ENCODE measurements at places on chromosomes 13 and 19.

DNA sequence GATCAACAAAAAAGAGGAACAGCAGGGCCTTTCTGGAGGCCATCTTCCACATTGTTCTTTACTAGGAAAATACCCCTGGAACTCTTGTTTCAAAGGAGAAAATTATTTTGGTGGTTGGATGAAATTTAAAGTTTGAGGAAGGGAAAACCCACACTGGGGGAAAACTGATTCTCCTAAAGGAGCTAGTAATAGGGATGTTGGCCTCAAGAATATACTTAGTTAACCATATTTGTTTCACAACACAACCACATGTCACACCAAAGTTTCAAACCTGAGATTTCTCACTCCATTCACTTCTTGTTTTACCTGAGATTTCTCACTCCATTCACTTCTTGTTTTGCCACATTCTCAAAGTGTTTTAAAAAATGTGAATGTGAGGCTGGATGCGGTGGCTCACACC lies 2.8 kb upstream of the EPSTI1 start:
- DNase-seq, result no peak

DNA sequence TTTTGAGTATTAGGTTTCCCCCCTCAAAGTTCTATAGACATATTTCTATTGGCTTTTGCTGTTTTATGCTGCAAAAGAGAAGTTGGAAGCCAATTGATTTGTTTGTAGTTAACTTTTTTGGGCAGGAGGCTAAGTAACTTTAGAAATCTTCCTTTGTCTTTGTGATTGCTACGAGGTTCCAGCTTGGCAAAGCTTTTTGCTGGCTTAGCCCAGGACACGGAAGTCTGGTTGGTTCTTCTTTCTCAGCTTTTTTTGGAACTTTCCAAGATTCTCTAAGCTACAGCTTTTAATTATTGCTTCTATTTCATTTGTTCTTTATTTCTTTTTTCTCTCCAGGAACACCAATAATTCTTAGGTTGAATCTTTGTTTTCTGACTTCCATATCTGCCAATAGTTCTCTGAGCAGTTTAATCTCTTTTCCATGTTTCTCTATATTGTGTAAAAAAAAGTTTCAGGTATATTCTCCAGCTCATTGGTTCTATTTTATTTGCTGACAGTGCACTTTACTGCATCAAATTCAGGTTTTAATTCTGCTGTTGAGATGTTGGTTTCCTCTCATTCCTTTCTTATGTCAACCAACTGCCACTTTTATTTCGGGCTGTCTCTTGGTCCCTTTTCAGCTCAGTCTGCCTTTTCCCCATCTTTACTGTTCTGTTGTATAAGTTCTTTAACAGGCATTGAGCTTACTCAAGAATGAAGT lies 27.8 kb downstream of the MBNL2 start:
- DNase-seq, result no peak

DNA sequence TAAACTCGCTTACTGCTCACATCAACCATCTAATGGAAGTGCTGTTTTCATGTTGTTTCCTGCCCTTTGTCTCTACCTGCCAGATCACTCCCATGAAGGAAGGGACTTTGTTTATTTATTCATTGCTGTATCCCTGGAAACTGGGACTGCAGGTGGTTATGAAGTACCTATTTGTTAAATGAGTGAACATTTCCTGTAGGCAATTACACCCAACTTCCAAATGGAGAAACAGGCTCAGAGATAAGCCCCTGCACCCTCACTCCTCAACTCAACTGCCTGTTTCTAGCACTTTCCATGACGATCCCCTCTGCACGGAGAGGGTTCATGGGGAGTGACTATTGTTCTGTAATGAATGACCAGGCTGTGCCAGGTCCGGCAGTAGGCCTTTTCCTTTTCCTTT lies 1.9 kb upstream of the SELENOW start:
- DNase-seq, result no peak

DNA sequence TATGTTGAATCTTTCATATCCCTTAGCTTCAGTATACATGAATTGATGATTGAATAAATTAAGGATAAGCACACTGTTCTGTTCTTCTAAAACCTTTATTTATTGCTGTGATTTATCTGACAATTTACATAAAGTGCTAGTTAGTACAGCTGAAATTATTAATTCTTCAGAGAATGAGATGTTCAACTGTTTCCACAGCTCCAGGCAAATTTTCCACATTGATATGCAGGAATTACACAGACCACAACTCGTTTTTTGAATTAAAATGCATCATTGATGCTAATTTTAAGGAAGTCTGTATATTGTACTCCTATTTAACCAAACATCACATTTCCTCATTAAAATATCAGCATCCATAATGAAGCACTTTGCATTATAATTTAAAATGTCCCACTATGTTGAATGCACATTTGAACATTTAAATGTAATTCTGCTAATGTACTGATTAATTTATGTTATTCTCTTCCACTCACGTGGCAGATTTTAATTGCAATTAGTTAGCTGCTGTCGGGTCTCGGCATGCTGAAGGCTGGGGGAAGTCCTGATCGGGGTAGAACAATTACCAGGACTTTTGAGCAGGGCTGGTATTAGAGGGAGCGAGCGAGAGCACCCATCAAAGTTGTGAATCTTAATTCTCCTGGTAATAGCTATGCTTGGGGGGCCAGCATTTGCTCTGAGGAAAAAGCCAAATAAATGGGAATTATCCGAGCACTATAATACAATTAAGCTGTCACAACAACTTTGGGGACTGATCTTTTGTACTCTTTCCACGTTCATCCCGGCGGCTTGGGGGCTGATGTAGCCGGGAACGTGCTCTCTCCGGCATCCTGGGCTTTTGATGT lies 136.7 kb upstream of the TMTC4 start:
- DNase-seq, result no peak

DNA sequence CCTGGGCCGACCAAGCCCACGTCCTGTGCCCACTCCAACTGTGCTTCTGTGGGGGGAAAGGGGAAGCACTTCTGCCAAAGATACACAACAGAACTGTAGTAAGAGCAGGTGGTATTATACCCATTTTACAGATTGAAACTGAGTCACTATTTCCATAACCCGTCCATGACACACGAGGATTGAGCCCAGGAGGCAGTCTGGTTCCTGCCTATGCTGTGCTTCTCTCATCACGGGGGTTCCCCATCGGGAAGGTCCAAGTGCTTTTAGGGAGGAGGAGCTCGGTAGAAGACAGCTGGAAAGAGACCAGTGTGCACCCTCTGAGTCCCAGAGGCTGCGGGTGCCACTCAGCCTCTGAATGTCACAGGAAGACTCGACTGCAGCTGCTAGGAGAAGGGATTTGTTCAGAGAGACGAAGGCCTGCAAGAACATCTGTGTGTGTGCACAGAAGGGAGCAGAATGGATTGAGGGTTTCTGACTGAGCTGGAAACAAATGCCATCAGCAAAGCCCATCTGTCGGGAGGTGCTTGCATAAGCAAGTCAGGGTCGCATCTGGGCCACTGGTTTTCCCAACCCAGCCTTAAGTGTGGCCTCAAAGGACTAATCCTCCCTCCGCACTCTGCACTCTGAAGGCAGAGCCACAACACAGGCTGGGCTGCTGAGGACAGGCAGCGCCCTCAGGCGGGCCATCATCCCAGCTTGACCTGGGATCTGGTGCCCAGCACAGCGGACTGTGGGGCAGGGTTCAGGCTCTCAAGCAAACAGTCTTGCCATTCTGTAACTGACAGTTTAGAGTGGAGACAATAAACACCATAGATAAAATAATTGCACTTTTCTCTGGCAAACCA lies 150.0 kb downstream of the DPF1 start:
- no peak for DNase-seq

- DNase-seq, result no peak
Observed at GRCh38 chr13:20193907-20194631, 1.3 kb upstream of the GJB2 start.

Measured in esophagus squamous epithelium (tissue), 5 donors.